ENCODE measurements at places on chromosomes 5 and 9. TPM values are rescaled to one million over a fixed set of nuclear protein-coding genes. Genes with fewer than 3 reads are reported as not detected.

Gene FGF18
- not detected for total RNA-seq

Gene NDST1
- total RNA-seq, result 53.4 TPM

Gene CTXN3
- total RNA-seq, result not detected

- DNase-seq, result no peak
Observed at GRCh38 chr5:178213748-178214151, 9.4 kb downstream of the HNRNPAB start.

DNA sequence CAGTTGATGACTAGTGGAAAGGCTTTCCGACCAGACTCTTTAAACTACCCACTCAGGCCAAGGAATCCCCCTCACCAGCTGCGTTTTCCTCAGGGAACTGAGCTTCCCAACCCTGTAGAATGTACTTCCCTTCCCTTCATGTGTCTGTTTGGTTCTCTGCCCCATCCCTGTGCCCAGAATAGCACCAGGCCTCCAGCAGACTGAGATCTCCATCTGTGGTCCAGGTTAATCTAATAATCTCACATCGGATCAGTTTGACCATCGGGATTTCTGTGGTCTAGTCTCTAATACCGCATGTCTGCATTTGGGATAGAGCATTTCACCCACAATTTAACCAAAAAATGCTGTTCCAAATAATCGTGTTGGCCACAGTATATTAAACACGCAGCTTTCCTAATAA lies 237.2 kb downstream of the ROR2 start:
- DNase-seq, result no peak

- DNase-seq, result peak; percentile 26
Observed at GRCh38 chr9:34578241-34579103, 11.1 kb downstream of the CNTFR start.

Gene KIF4B
- 0.03 TPM for total RNA-seq

DNA sequence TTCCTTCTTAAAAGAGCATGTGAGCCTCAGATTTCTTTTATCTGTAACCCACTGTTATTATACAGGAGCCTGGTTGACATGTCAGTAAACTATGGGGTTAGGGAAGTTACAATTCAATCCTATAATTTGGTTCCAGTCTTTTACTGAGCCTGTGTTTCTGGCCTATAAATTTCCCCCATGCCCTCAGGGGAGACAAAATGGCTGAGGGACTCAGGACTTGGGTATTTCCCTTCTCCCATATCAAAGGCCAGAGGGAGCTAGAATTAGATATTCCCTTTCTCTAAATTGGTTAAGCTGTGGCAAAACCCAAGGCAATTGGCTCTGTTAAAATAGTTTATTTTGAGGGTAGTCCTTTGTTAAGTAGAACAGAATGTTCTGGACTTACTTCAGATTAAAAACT lies 823.2 kb downstream of the TLE1 start:
- peak; percentile 17 for DNase-seq

Gene DEPDC1B
- 33.4 TPM for total RNA-seq

DNA sequence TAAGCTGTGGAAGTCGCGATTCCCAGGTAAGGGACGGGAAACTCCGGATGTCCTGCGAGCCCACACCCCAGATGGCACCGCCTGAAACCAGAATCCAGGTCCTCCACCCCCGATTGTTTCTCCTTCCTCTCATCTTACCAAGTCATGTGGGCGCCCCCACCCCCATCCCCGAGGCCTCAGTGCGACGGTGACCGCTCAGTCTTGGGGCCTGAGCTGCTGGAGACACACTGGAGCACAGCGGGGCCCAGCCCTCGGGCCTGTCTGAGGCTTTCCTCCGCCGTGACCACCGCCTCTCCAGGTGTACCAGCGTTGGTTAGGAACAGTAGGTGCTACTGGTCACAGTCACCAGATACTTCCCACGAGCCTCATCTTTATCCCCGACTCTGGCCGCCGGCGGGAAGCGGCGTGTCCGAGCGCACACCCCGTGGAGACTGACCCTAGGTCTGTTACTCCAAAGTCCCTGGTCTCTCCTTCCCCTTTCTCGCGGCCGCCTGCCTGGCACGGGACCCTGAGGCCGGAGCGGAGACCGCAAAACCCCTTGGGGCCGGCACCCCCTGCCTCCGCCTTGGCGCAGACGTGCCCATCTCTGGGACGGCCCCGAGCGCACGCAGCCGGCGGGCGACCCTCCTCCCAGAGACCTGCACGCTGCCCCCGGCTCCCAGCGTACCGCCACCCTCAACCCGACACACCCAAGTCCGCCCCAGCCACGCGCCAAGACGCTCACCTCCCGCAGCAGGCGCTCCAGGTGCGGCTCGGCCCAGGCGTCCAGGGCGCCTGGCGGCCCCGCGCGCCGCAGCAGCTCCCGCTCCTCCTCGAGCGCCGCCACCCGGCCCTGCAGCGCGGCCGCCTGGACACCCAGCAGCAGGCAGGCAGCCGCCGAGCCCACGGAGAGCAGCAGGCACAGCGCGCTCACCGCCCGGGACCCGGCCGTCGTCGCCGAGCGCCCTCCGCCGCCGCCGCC lies 733 bp downstream of the COL23A1 start:
- DNase-seq, result no peak

DNA sequence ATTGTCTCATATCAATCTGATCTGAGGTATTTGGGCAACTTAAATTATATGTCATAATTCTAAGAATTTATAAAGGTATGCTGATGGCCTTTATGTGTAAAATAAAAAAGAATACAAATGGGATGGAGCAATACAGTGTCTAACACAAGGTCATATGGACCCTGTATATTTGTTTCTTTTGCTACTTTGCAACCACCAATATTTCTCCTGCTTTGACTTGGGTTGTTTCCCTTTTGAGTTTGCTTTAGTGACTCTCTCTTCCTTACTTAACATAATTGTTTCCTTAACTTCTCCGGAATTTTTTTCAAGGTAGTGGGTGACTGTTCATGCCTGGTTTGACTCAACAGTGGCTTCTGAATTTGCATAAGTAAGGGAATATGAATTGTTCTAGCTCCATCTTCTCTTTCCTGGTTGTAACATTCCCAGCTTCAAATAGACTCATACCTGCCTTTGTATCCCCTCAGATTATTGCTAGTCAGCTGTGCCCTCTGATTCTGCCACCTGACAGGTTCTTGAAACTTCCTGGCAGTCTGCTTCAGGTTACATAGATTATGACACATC lies 30.2 kb upstream of the ANXA1 start:
- no peak for DNase-seq

Gene DMRT1
- not detected for total RNA-seq

DNA sequence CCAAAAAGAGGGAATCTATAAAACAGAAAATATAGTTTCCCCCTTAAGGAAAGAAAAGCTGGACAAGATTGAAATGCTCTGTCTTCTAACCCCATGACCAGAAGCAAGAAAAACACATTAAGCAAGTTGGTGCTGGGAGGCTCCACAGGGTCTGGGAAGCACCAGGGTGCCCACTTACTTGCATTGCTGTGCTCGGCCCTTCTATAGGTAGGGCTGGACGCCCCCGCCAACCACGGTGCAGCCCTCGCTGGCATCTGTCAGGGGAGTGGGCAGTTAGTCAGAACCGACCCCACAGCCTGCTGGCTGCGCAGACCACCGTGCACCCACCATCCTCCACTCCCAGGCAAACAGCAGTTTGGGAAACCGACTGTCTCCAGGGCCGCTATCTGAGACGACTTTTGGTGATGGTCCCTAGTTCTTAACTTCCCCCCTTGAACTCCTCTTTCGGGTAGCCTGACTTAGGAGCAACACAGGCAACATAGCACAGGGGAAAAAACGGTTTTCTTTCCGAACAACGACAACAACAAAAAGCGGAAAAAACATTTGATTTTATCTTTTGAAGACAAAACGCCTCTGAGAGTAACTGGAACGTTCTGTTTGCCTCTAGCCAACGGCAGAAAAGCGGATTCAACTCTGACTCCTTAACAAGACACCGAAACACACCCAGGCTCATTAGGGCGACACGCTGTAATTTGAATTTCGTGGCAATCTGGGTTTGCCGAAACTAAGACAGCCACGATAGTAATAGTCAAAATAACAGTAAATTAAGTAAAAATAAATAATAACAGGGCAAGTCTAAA lies 3.9 kb downstream of the IRX2 start:
- DNase-seq, result peak; percentile 47

Gene CDH6
- not detected for total RNA-seq

Gene CCDC112
- total RNA-seq, result 5.4 TPM

DNA sequence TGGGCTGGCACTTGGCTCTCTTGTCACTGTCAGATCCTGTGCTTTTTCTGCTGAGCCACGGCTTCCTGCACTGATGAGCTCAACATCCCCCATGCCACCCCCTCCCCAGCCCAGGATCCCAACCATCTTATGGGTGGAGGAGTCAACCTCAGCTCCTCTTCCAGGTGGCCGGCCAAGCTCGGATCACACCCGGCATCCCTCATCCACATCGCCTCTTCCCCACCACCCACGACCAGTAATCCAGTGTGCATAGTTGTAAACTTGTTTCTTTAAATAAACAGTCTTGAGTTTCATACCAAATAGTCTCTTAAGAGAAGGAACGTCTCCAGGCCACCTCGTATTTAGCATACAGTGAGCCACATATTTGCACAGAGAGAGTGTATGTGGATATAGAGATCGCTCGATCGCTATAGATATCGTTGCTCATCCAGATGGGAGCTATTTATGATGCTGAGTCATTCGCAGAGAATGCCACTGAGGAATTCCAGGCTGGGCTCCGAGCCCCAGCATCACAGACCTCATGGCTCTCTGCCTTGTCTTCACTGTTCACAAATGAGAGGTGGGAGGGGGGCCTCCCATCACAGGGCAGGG lies 61.8 kb upstream of the CPLX2 start:
- DNase-seq, result peak; percentile 76

DNA sequence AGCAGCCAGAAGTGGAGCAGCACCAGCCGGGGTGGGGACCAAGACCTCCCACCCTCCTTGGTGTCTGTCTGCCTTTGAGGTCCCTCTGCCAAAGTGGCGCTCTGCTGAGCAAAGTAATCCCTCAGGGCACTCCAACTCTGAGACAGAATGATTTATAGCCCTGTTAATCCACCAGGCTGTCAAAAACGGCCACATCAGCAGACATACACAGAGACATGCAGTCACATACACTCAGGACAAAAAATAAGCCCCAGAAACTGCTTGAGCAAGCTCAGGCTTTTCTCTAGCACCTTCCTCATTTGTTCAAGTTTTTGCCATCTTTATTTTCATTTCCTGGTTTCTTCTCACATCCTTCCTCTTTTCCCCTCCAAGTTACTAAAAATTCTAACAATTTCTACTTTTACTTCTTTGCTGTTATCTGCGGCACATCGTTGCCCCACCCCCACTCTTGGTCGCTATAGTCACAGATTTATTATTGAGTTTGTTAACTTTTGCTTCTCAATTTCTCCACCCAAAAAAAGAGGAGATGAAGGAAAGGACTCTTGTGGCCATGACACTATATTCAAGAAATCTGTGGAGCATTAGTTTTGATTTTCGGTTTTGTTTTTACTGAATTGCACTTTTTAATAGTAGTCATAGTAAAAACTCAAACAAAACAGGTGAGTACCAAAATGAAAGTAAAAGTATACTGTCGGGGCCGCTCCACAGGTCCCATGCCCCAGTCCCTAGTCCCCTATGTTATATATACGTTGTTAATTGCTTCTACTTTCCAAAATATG lies 17.4 kb upstream of the ADRB2 start:
- DNase-seq, result no peak

DNA sequence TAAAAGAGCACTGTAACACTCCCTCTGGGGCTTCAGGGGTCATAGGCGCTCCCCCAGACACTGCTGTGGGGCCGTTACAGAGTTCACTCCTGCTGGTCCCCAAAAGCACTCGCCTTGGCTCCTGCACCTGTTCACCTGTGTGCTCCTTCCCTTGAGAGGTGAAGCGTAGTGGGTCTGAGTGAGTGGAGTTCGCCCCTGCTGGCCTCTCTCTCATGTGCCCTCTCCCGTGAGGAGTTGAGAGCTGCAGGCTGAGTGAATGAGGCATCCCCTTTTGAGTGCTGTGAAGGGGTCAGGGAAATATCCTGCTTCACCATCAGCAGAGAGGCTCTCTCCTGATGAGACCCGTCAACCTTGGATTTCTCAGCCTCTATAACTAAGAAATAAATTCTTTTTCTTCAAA lies 134.6 kb upstream of the TUT7 start:
- DNase-seq, result no peak

Gene IL13
- total RNA-seq, result not detected

Gene ERAP2
- total RNA-seq, result 29.8 TPM

- DNase-seq, result no peak
Observed at GRCh38 chr5:15547261-15547839, 47.4 kb downstream of the FBXL7 start.

DNA sequence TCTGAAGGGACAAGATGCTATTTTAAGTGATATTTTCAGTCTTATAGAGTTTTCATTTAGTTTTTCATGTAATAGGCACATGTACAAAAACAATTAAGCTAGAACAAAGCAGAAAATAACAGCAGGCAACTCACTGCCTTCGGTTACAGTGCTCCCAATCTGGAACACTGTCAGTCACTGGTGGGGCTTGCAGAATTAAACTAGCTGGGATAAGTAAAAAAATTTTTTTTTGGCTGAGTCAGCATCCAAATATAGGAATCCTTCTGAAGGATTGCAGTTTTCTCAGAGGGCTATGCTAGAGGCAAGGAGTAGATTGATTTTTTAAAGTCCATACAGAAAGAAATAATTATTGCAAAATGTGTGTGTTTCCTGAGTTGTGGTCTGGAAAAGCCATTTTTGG lies 250.2 kb upstream of the RFX3 start:
- no peak for DNase-seq

- no peak for DNase-seq
Observed at GRCh38 chr9:135567311-135567710, 5.8 kb downstream of the PAEP start.

Gene PDCD1LG2
- 22.9 TPM for total RNA-seq

- no peak for DNase-seq
Observed at GRCh38 chr5:117461403-117461802, 886.8 kb upstream of the SEMA6A start.

Gene CDH9
- not detected for total RNA-seq
